ENCODE measurements at places on chromosomes 3 and 15. TPM values are rescaled to one million over a fixed set of nuclear protein-coding genes. Genes with fewer than 3 reads are reported as not detected.

The SQOR gene
- 120 TPM for polyA plus RNA-seq

The EPHA3 gene
- not detected for polyA plus RNA-seq

The SCN11A gene
- polyA plus RNA-seq = not detected

The MORC1 gene
- not detected for polyA plus RNA-seq

The PCOLCE2 gene
- polyA plus RNA-seq = 2.4 TPM

The GOLGA6L7 gene
- not detected for polyA plus RNA-seq

The AGBL1 gene
- not detected for polyA plus RNA-seq

The GREM1 gene
- polyA plus RNA-seq = 0.07 TPM

The EPHB1 gene
- polyA plus RNA-seq = 0.04 TPM

The WDR72 gene
- not detected for polyA plus RNA-seq

Measured in foreskin keratinocyte (primary cell).